ENCODE measurements at places on chromosomes 3 and 15.

DNA sequence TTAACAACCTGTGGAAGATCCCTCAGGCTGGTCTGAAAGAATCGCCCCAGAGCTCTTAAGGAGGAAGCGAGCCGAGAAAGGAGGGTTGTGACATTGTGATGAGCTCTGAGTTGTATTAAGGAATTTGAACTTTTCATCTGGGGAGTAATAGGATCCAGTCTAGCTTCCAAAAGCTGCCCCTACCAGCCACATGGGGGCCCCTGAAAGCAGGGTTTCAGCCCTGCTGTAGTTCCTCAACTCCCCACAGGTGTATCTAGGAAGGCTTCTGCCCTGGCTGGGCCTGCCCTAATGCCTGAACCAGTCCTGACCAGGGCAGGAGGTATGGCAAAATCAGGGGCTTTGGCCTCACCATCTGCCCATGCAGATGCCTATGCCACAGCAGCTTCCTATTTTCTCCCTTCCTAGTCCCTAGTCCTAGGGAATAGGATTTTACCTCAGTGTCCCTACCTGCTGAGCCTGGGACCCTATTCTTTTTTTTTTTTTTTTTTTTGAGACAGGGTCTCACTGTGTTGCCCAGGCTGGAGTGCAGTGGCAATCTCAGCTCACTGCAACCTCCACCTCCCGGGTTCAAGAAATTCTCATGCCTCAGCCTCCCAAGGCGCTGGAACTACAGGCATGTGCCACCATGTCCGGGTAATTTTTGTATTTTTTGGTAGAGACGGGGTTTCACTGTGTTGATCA is 5.0 kb upstream of the AP3S2 start:
- DNase-seq, result peak; percentile 61

- no peak for DNase-seq
Measured at GRCh38 chr15:63783441-63783840, 50.3 kb downstream of the HERC1 start.

DNA sequence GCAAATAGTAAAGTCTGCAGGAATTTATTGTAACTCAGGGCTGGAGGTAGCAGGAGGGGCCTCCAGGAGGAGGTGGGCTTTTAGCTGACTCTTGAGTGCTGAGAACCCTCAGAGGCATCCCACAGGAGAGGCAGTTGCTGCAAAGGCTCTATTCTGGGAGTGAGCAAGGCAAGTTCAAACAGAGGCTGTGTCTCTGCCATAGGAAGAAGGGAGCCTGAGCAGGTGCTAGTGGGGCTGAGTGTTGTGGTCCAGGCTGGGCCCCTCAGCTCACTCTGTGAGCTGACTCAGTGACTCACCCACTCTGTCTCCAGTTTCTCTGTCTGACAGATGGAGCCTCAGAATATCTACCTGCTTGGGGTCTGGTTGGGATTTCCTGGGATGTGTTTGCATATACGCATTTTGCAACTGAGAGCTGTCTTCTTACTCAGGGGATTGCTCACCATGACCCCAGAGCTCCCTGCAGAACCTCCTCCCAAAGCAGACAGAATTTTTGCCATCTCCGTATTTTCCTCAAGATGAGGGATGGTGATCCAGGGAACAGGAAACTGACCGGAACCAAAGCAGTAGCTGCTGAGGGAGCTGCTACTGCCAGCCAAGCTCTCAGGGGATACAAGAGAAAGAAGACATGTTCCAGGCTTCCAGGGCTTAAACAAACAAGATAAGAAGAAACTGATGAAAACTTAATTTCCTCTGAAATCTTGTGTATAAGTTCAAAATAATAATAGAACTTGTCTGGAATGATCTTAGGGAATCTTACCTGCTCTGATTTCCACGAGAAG is 13.6 kb upstream of the NOX5 start:
- no peak for DNase-seq

DNA sequence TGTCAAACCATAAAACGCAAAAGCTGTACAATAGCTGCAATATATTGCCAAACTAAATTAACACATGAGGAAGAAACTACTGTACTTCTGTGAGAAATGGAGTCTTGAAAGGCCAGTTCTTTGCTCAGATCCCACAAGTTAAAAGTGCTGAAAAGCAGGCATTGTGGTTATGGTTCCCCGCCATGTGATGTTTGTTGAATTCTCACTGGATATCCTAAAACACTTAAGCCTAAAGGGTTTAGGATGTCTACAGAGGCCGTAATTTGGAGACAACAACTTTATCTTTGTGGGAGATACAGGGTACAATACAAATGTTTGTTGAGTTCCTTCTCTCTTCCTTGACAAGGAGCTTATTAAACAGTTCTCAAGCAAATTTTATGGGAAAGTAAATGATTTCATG is 53.2 kb downstream of the TMEM212 start:
- DNase-seq, result no peak

DNA sequence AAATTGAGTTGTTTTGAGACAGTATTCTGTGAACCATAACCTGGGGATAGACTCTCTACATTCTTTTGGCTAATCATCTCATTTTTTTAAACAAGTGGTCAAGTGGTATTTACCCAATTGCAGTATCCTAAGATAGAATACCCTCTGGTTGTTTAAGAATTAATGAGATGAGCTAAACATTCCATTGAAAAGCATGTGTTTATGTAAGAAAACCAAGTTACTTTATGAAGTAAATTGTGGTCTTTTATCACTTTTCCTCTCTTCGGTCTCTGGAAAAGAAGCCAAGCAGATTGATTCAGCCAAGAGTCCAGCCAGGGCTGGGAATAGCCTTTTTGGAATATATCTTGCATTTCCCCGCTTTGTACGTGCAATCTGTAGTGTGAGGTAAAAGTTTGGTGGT is 185.7 kb upstream of the TOPAZ1 start:
- no peak for DNase-seq

DNA sequence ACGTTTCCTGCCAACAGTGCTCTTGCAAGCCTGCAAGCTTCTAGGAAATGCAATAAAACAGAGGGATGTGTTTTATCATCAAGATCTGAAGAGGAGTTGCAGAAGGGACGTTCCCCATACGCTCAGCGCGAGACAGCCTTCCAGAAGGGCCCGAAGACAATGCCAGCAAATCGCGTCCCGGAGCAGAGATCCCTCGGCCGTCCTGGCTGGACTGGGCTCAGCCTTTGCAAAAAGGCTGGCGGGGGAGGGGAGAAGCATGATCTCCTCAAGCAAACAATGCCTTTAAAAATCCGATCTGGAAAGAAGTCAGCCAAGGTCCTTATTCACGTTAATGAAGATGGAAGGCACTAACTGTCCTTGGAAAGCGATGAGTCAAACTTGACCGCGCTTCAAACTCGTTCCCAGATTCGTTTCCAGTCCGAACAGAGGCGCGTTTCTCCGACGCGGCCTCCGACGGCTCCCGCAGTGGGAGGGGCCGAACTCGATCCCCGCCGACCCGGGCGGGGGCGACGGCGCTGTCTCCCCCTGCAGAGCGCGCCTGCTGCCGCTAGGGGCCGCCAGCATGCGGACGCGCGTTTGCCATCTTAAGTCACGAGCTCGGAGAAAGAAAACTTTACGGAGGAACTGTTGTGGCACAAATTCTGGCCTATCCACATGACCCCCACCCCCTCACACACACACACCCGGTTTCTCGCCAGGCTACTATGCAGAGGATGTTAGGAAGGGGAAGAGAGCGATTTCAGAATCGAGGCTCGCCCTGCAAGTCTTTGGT is 5.5 kb downstream of the BCL6 start:
- DNase-seq, result peak; percentile 92

DNA sequence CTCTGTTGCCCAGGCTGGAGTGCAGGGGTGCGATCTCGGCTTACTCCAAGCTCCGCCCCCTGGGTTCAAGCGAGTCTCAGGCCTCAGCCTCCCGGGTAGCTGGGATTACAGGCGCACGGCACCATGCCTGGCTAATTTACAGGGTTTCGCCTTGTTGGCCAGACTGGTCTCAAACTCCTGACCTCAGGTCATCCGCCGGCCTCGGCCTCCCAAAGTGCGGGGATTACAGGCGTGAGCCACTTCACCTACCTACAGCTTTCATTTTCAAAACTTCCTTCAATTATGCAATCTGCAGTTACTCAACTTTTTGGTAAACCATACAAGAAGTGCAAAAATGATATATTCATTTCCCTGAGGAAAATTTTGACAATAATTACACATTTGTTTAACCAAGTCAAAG is 14.0 kb downstream of the NANOGP8 start:
- DNase-seq, result no peak

GRCh38 chr3:30347679-30348216 is 258.7 kb upstream of the TGFBR2 start:
- DNase-seq, result no peak

GRCh38 chr15:59295261-59296001 is 77.2 kb downstream of the MYO1E start:
- no peak for DNase-seq

DNA sequence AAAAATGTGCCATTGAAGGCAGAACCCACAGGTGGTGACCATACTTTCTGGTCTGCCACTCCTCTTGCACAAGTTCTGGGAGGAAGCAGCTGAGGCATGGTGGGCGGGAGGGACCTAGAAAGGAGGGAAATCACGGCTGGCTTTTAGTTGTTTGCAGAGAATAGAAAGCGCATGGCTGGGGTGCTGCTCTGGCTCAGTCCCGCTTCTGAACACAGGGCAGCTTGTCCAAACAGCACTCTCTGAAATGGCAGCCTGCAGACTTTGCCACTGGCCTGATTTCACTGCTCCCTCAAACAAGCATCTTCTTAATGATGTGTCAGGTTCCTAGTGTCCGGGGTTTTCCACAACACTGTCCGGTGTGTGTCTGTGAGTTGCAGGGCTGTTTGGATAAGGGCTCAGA is 76.7 kb downstream of the AAGAB start:
- no peak for DNase-seq

GRCh38 chr3:107325446-107325845 is 51.8 kb upstream of the CCDC54 start:
- no peak for DNase-seq

DNA sequence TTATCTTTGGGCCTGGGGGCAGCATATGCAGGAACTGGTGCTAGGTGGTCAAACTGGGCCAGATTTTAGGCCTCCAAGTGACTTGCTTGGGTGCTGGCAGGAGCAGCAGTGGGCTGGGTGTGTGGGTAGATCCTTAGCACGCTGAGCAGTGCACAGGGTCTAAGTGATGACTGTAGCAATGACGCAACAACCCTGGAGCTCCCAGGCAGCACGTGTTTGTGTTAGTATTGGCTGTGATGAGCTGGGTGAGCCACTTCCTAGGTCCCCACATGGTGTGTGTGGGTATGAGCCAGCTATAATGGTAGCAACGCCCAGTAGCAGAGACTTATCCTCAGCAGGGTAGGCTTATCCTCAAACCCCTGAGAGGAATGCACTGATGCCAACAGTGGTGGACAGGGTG is 570.6 kb upstream of the ROBO1 start:
- DNase-seq, result no peak

DNA sequence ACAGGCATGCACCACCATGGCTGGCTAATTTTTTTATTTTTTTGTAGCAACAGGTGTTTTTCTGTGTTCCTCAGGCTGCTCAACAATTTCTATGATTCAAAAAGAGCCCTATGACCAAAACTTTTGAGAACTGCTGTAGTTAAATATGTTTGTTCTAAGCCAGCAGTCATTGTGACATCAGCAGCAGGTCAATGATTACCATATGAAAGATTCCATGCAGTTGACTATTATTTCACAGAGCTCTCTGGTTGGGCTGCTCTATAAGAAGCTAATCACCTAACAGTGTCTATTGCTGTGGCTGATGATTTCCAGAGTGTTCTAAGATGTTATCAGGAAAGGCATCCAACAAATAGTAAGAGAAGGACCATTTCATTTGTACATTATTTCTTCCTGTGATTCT is at the start of gene CCDC54:
TSS of gene CCDC54 (plus strand) at position 289 of the 400 bp plus-strand sequence. CDS start 149 bp downstream, outside the sequence.
- DNase-seq, result no peak

DNA sequence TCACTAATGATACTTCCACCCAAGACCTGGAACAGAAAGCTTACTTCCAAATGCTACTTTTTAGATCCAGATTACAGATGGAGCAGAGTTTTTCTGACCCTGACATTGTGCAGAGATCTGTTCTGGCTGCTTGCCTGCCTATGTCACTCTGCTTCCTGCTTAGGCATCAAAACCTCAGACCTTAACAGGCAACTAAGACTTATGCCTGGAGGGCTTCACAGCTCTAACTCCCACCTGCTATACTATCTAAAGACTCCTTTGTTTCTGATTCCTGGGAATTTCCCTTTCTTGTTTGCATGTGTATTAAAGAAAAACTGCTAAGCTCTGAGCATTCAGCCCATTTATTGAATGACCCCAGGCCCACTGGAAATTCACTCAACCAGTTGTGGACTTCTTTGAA is 157.4 kb upstream of the NPHP3 start:
- no peak for DNase-seq

DNA sequence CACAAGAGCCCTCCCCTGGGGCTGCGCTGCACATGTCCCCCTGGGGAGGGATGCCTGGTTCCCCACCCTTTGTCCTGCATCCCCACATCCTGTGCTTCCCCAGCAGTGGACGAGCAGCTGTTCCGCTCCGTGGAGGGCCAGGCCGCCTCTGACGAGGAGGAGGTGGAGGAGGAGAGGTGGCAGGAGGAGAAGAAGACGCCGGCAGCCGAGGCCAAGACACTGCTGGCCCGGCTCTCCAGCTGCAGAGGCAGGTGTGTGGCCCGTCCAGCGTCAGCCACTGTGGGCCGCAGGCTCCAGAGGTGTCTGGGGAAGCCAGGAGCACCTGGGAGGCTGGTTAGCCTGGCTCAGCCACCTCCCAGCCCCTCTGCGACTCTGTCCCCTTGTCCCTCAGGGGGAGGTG is 27.9 kb upstream of the GP9 start:
- no peak for DNase-seq

DNA sequence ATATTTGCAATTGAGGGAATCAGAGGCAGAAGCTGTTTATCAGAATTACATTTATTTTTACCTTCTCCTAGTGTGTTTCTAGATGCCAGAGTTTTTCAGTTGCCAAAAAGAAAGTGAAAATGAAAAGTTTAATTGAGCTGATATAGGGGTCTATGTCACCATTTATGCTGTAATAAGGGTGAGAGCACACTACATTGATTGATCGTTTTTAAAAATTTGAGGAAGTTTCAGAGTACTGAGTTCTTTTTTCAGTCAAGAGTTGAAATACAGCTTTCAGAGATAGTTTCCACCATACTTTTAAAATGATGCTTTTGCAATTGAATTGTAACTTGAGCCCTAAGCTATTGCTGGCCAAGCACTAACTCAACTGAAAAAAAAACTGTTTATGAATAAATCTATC is 326.9 kb downstream of the UNC13C start:
- DNase-seq, result no peak

GRCh38 chr15:27824841-27825422 is 274.2 kb downstream of the OCA2 start:
- no peak for DNase-seq

DNA sequence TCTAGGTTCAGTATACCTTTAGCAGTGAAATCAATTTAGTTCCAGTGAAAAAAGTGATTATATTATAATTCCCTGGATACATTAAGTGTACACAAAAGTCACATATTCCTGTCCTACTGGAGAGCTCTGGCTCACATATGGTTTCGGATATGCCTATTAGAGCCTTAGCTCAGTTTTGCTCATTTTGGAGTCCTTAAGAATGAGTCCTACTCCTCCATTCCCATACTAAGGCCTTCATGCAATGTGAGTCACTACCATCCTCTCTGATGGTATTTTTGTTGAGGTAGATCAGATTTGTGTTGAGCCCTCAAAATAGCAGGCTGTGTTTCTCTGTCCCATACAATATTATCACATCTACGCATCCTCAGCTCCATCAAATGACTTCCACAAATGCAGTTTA is 294.2 kb upstream of the COL8A1 start:
- no peak for DNase-seq

- DNase-seq, result no peak
Measured at GRCh38 chr3:173983343-173983742, 585.8 kb downstream of the NLGN1 start.

- peak; percentile 73 for DNase-seq
Measured at GRCh38 chr15:63971427-63971805, 74.9 kb downstream of the DAPK2 start.

All from activated CD8-positive, alpha-beta memory T cell treated with anti-CD3 and anti-CD28 coated beads, Interleukin-2, amount 50 U/mL, for 48 hours (primary cell).